ENCODE measurements at places on chromosomes 11 and 22. TPM values are rescaled to one million over a fixed set of nuclear protein-coding genes. Genes with fewer than 3 reads are reported as not detected.

DNA sequence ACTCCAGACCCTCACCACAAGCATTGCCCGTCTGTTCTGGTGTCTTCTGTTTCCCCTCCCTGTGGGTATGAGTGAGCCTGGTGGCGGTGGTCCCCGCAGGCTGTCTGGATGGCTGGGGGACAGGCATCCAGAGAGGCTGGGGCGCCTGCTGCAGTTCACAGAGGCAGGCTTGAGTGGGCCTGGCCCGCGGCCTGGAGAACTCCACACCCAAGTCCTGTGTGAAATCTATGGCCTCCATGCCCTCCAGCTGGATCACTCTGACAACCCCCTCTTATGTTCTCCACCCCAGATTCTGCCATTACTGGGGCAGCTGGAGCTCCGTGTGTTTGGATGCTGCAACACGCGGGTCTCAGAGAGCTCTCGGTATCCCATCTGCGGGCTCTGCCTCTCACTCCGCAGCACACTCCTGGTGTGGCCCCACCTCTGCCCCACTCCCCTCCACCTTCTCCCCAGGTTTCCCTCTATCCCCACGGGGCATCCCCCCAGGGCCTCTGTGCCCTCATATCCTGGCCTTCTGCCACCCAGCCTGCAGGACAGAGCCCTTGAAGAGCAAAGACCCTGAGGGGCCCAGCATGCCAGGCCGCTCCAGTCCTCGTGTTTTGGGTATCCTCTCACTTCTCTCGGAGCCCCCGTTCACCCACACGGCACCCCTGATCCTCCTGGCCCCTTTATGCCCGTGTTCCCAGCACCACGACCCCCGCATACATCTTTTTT, 31.3 kb downstream of the LRRC74B start:
- H3K27ac ChIP-seq: no peak overlapping the region
- no peaks in the 10 kb centered on the region for H3K4me1 ChIP-seq
- no peak for DNase-seq

DNA sequence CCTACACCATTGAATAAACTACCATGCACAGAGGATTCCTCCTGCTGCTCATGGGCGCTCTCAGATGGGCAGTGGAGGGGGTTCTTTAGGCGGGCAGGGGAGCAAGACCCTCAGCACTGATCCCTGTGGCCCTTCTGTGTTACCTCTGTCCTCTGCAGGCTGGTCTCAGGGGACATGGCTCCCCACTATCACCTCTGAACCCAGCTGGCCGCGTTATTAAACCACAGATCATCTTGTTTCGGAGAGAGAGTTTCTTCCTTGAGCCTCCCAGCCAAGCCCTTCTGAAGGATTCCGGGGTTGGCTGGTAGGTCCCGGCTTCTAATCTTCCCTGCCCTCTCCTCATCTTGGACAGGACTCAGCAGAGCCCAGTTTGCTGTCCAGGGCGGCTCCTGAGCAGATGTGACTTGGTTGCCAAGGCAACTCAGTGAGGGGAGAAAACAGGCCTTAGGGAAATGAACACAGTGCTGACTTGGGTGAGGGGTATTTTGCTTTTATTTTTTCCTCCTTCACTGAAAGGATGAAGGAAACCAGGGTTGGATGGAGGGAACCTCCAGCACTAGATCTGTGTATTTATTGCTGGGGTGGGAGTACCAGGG, 13.3 kb downstream of the APOL3 start:
- no peak for DNase-seq
- H3K36me3 ChIP-seq: no peaks in the 10 kb centered on the region
- no peak overlapping the region for H3K4me3 ChIP-seq
- H3K27me3 ChIP-seq: no peaks in the 10 kb centered on the region
- peak overlapping the region; percentile 28 for H3K27ac ChIP-seq

DNA sequence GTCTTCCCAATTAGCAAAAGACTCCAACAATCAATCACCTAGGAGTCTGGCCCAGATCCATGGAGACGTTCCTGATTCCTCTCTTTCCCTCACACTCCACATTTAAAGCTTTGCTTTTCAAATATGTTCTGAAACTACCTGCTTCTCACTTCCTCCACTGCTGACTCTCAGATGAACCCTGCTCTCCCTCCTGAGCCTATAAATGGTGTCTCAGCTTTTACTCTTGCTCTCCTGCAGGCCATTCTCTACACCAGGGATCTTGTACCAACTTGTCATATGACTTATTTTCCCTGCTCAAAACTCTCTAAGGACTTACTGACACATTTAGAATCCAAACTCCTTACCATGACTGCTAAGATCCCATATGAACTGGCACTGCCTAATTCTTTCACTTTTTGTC, 138.4 kb upstream of the DDI1 start:
- no peak overlapping the region for H3K27ac ChIP-seq
- no peaks in the 10 kb centered on the region for H3K36me3 ChIP-seq
- no peaks in the 10 kb centered on the region for H3K4me1 ChIP-seq
- no peak overlapping the region for H3K4me3 ChIP-seq

GRCh38 chr11:78782725-78783124, 208.1 kb upstream of the NARS2 start:
- DNase-seq: no peak
- H3K36me3 ChIP-seq: no peaks in the 10 kb centered on the region
- no peaks in the 10 kb centered on the region for H3K4me1 ChIP-seq
- no peak overlapping the region for H3K27ac ChIP-seq
- H3K27me3 ChIP-seq: no peaks in the 10 kb centered on the region

DNA sequence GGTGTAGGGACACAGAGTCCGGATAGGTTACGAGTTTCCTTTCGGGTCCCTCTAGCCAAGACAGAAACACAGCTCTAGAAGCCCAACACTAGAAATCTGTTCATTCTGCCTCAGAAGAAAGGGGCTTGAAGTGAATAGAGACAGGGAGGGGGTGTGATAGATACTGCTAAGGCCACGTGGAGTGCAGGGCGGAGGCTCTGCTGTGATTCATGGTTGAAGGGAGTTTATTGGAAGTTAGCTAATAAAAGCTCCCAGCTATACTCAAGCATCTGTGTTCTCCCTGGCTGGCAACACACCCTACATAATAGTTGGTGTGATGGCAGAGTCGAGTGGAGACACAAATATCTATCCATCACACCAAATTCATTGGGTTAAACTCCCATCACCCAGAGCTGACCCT, 337.4 kb downstream of the CADM1 start:
- H3K4me1 ChIP-seq: peaks cover 25% of the 10 kb centered on the region
- H3K27me3 ChIP-seq: no peaks in the 10 kb centered on the region
- H3K36me3 ChIP-seq: no peaks in the 10 kb centered on the region
- peak overlapping the region; percentile 73 for H3K27ac ChIP-seq
- H3K4me3 ChIP-seq: no peak overlapping the region

CHRNA10 gene
- 0.24 TPM for total RNA-seq

DNA sequence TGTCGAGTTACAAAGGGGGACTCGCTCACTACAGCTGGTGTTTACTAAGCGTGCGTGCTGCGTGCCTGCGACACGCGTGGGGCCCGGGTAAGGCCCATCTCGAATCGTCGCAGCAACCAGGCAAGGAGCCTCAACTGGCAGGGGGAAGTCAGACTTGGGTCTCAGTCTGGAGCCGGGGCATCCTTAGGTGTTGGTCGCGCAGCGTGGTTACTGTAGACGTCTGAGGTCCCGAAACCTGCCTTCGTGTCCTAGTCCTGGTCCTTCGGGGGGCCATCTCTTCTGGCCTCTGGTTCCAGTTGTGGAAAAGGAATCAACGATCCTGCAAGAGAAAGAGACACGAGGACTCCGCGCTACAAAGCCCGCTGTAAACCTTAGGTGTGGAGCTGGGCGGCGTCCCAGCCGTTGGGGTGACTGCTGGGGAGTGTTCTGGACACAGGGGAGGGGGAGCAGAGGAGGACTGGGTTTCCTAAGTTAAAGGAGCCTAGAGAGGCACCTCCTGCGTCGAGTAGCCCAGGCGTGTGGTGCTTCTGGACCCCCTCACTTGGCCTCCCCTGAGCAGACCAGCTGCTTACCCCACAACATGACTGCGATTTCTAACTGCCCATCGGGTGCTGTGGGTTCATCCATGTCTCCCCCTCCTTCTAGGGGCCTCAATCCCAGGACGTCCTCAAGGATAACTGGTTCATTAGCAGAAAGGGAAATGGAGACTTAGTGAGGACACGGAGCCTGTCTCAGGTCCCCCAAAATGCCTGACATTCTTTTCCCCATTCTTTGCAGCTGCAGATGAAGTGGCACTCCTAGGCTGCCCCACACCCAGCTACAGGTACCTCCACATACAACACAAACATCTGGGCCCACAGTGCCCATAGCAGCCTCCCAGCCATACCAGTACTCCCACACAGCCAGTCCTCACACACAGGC, 4.9 kb upstream of the WNT11 start:
- peak overlapping the region; percentile 75 for H3K4me3 ChIP-seq
- peaks cover under 1% of the 10 kb centered on the region for H3K4me1 ChIP-seq

MMP20 gene
- not detected for total RNA-seq

DNA sequence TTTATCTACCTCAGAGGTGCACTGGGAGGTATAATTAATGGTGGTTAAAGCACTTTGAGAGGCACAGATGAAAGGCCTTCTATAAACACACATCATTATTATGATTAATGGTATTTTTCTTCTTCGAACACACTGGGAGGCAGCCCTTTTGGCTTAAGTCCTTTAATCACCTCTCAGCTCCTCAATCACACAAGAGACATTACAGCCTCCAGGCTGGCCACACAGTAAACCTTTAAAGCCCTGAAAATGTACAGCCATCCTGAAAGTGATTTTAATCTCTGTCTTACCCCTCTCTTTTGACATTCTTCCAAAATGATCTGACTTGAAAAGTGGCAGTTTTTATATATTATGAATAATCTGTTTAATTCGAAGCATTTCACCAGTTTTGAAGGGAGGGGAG, 54.3 kb upstream of the VSTM5 start:
- H3K36me3 ChIP-seq: no peaks in the 10 kb centered on the region
- no peak for DNase-seq
- H3K27ac ChIP-seq: no peak overlapping the region
- H3K27me3 ChIP-seq: no peaks in the 10 kb centered on the region

MMP11 gene
- 1.4 TPM for total RNA-seq

RIMBP3B gene
- total RNA-seq: not detected

- no peaks in the 10 kb centered on the region for H3K36me3 ChIP-seq
- DNase-seq: no peak
- no peak overlapping the region for H3K4me3 ChIP-seq
Measured at GRCh38 chr11:5626196-5626595, 1.4 kb downstream of the TRIM34 start.

GRCh38 chr11:816433-816779, 2.3 kb upstream of the PNPLA2 start:
- peaks cover 36% of the 10 kb centered on the region for H3K36me3 ChIP-seq
- DNase-seq: no peak
- H3K27me3 ChIP-seq: no peaks in the 10 kb centered on the region
- H3K4me3 ChIP-seq: no peak overlapping the region
- H3K27ac ChIP-seq: no peak overlapping the region

DNA sequence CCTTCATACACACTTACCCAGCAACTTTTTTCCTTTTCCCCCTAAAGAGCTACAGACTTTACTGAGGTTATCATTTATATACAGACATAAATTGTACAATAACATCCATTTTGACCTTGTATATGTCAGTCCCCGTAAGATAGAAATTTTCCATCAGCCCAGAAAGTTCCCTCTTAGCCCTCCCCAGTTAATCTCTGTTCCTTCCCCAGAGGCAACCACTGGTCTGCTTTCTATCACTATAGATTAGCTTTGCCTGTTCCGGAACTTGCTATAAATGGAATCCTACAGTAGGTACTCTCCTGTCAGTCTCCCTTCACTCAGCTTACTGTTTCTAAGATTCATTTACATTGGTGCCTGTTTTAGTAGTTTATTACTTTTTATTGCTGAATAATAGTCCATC, 54.9 kb downstream of the TSPAN18 start:
- no peaks in the 10 kb centered on the region for H3K36me3 ChIP-seq
- H3K4me1 ChIP-seq: no peaks in the 10 kb centered on the region
- no peak for DNase-seq
- H3K27me3 ChIP-seq: no peaks in the 10 kb centered on the region

AMOTL1 gene
- total RNA-seq: 242 TPM

OR4B1 gene
- not detected for total RNA-seq

DNA sequence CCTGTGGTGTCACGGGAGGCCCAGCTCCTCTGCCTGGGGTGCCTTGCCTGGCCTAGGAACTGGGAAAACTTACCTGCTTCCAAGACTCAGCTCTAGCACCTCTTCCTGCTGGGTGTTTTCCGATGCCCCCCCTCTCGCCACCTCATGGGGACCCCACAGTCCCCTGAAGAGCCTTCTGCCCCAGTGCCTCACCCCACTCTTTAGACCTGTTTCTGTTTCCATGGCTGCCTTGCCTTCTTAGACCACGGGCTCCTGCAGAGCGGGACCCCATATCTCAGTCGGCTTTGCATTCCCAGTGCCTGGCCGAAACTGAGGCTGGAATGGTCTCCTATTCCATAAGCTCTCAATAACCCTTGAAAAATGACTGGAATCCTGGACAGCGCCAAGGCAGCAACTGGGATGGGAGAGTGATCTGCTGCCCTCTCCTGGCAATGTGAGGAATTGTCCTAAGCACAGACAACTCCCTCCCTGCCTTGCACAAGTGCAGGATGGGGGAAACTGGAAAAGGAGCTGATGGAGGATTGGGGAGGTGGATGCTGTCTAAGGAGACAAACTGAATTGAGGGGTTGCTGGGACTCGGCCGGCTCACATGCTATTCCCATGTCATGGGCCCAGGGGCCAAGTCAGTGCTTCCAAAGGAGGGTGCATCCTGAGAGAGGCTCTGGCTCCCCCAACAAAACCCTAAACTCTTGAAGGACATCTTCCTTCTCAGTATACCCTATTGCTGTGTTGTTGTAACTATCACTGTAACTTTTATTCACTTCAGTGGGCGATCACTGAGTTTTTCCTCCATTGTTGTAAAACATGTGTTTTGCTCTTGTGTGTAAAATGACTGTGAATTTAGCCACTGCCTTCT, 26.6 kb upstream of the IL17RA start:
- no peak overlapping the region for H3K27ac ChIP-seq
- H3K27me3 ChIP-seq: no peaks in the 10 kb centered on the region
- peak; percentile 52 for DNase-seq
- peaks cover 3% of the 10 kb centered on the region for H3K4me1 ChIP-seq

- H3K4me3 ChIP-seq: no peak overlapping the region
- no peaks in the 10 kb centered on the region for H3K27me3 ChIP-seq
Measured at GRCh38 chr11:115616971-115617370, 112.8 kb upstream of the CADM1 start.

OR9G4 gene
- total RNA-seq: not detected

GRCh38 chr11:17611503-17612220, 64.6 kb downstream of the OTOG start:
- no peak overlapping the region for H3K27ac ChIP-seq
- H3K4me1 ChIP-seq: peaks cover under 1% of the 10 kb centered on the region
- no peaks in the 10 kb centered on the region for H3K36me3 ChIP-seq
- no peak for DNase-seq

HTR3A gene
- not detected for total RNA-seq

CABP4 gene
- total RNA-seq: 0.55 TPM

MN1 gene
- 40.0 TPM for total RNA-seq

SPCS2 gene
- total RNA-seq: 16.9 TPM

GRCh38 chr11:132047167-132047566, 676.8 kb downstream of the NTM start:
- H3K27me3 ChIP-seq: no peaks in the 10 kb centered on the region
- H3K4me3 ChIP-seq: no peak overlapping the region
- no peaks in the 10 kb centered on the region for H3K36me3 ChIP-seq
- peaks cover 11% of the 10 kb centered on the region for H3K4me1 ChIP-seq

- H3K27ac ChIP-seq: no peak overlapping the region
- no peaks in the 10 kb centered on the region for H3K27me3 ChIP-seq
- DNase-seq: no peak
- no peaks in the 10 kb centered on the region for H3K36me3 ChIP-seq
Measured at GRCh38 chr11:83438438-83438837, 152.3 kb upstream of the CCDC90B start.

GRCh38 chr11:108698844-108699642, 34.2 kb downstream of the DDX10 start:
- H3K27me3 ChIP-seq: no peaks in the 10 kb centered on the region
- no peaks in the 10 kb centered on the region for H3K4me1 ChIP-seq
- H3K27ac ChIP-seq: no peak overlapping the region
- no peak for DNase-seq
- no peaks in the 10 kb centered on the region for H3K36me3 ChIP-seq

Measured in gastrocnemius medialis (tissue), 4 donors.